ENCODE measurements at places on chromosomes 11 and 22. TPM values are rescaled to one million over a fixed set of nuclear protein-coding genes. Genes with fewer than 3 reads are reported as not detected.

DNA sequence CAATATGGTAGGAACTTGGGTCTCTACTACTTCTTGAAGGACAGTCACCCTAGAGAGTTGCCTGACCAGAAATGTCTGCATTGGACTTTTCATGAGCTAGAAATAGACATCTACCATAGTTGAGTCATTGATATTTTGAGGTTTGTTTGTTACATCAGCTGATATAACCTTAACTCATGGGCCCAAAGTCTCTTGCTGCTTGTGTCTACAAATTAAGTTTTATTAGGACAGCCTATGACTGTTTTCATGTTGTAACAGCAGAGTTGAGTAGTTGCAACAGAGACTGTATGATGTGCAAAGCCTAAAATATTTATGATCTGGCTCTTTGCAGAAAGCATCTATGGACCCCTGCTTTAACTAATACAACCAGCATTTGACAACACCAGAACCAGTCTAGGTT, 155.3 kb downstream of the MIAT start:
- no peaks in the 10 kb centered on the region for H3K36me3 ChIP-seq
- no peak overlapping the region for H3K4me3 ChIP-seq

DNA sequence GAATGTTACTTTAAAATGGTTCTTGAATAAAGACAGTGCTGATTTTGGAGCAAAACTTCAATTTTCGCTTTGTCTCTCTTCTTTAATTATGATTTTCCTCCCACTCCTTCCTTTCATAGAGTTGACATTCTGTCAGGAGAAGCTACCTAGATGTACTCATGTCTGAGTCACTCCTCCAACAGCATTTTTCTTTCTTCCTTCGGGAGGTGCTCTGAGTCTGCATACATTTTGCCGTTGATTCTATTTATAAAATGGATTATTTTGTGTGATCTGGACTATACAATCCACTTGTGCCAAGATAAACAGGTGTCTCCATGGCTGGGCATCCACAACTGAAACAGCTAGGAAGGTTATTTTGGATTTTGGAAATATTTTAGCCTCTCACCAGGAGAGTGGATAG, 588.3 kb upstream of the ANO5 start:
- no peaks in the 10 kb centered on the region for H3K36me3 ChIP-seq
- no peaks in the 10 kb centered on the region for H3K4me1 ChIP-seq
- no peak overlapping the region for H3K4me3 ChIP-seq
- no peak for DNase-seq

DNA sequence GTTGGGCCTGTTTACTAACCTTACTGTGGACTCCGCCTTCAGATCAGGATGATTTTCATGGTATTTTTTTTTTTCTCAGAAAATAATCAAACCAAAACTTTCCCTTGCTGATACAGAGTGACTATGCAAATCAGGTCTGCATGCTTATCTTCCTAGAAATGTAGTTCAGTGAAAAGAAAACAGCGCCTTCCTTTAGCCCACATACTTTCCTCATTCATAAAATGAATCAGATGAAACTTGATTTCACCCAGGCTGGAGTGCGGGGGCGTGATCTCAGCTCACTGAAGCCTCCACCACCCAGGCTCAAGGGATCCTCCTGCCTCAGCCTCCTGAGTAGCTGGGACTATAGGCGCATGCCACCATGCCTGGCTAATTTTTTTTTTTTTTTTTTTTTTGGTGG, 26.0 kb downstream of the ZNRF3 start:
- no peaks in the 10 kb centered on the region for H3K36me3 ChIP-seq
- no peak for DNase-seq
- H3K27me3 ChIP-seq: no peaks in the 10 kb centered on the region

- H3K4me1 ChIP-seq: no peaks in the 10 kb centered on the region
- H3K36me3 ChIP-seq: no peaks in the 10 kb centered on the region
- H3K27me3 ChIP-seq: no peaks in the 10 kb centered on the region
- no peak overlapping the region for H3K27ac ChIP-seq
- H3K4me3 ChIP-seq: no peak overlapping the region
Measured at GRCh38 chr11:101574886-101575285, 8.9 kb downstream of the TRPC6 start.

DNA sequence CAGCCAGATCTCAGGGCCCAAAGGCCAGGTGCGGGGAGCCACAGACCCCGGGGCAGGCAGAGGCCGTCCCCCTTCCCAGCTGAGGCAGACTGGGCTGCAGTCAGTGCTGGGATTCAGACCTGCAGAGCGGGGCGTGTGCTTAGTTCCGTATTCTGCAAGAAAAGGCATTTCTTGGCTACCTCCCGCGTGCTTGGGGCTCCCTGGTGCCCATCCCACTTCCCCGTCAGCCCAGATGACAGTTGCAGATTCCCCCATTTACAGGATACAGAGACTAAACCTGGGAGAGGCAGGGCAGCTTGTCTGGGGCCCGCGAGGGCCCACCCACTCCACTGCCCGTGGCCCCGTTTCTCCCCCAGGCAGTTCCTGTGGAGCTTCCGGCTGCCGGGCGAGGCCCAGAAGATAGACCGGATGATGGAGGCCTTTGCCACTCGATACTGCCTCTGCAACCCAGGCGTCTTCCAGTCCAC, 18.3 kb downstream of the CYTH4 start:
- peak overlapping the region; percentile 74 for H3K27ac ChIP-seq
- peak; percentile 49 for DNase-seq
- H3K36me3 ChIP-seq: peaks cover 93% of the 10 kb centered on the region
- H3K27me3 ChIP-seq: no peaks in the 10 kb centered on the region
- peaks cover 36% of the 10 kb centered on the region for H3K4me1 ChIP-seq

- H3K36me3 ChIP-seq: no peaks in the 10 kb centered on the region
- H3K4me1 ChIP-seq: no peaks in the 10 kb centered on the region
- H3K27ac ChIP-seq: no peak overlapping the region
- no peak for DNase-seq
Measured at GRCh38 chr11:91495837-91496236, 728.8 kb upstream of the FAT3 start.

GRCh38 chr11:72421351-72421750, 13.0 kb downstream of the CLPB start:
- no peaks in the 10 kb centered on the region for H3K27me3 ChIP-seq
- H3K27ac ChIP-seq: no peak overlapping the region
- no peak overlapping the region for H3K4me3 ChIP-seq
- peaks cover 3% of the 10 kb centered on the region for H3K36me3 ChIP-seq
- DNase-seq: no peak

DNA sequence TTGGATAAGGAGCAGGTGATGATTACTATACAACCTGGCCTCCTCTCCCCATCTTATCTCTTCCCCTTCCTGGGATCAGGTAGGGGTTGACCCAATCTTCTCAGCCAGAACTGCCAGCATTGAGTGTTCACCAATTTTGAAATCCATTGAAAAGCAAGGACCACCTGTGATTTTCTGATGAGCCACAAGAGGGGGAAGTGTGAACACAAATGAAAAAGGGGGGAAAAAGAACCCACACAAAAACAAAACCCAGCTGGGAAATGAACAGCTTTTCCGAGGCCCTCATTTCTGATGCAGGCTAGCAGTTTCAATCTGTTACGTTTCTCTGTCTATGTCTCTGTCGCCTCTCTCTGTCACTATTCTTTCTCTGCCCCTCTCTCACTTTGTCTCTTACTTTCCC, 161.9 kb downstream of the INSC start:
- no peak overlapping the region for H3K27ac ChIP-seq
- DNase-seq: no peak
- H3K4me1 ChIP-seq: no peaks in the 10 kb centered on the region
- H3K4me3 ChIP-seq: no peak overlapping the region

DNA sequence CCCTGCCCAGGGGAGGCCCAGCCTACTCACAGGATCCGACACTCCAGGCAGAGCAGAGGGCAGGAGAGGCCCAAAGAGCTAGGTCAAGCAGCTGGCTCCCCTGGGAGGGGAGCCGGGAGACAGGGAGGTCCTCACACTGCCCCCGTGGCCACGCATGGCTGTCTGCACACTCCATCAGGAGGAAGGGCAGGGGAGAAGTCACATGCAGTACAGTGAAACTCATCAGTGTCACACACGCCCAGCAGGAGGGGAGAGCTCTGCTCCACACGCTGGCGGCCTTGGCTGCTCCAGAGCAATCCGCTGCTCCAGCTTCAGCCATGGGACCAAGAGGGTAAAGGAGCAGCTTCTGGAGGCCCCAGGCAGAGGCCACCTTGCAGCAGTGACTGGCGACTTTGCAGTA, 14.3 kb downstream of the TCIRG1 start:
- DNase-seq: no peak
- H3K4me3 ChIP-seq: no peak overlapping the region
- no peaks in the 10 kb centered on the region for H3K27me3 ChIP-seq
- H3K36me3 ChIP-seq: peaks cover 43% of the 10 kb centered on the region

- peaks cover 17% of the 10 kb centered on the region for H3K4me1 ChIP-seq
- no peaks in the 10 kb centered on the region for H3K27me3 ChIP-seq
- no peak for DNase-seq
- H3K36me3 ChIP-seq: peaks cover 2% of the 10 kb centered on the region
- no peak overlapping the region for H3K27ac ChIP-seq
Measured at GRCh38 chr11:122758339-122758738, 80.0 kb upstream of the CRTAM start.

CLMP gene
- total RNA-seq: 0.09 TPM

CFL1 gene
- total RNA-seq: 661 TPM

SCGB2A2 gene
- not detected for total RNA-seq

PHLDB1 gene
- 4.0 TPM for total RNA-seq

CBLIF gene
- total RNA-seq: not detected

OR4C12 gene
- not detected for total RNA-seq

All from T-cell (primary cell).